ENCODE measurements at places on chromosomes 16 and 17.

- DNase-seq: no peak
Observed at GRCh38 chr16:74847202-74847601, 72.6 kb upstream of the FA2H start.

GRCh38 chr16:65244787-65245186 lies 122.9 kb upstream of the CDH11 start:
- no peak for DNase-seq

DNA sequence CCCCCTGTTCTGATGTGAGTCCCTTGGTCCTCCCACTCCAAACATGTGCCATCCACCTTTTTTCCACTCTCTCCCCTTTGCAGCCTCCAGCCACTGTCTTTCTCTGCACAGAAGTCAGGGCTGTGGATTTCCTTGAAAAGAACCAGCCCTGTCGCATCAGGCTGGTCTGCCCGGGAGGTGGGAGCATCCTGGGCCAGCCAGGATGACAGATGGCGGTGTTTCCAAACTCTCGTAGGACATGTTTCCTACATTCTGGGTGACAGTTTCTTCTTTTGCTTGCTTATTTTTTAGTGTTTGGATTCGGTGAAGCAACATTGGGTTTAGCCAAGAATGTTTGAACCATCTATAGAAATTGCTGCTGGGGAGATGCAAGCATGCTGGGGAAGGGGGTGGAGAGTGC lies 100.8 kb downstream of the CCDC182 start:
- no peak for DNase-seq

GRCh38 chr17:8844229-8845218 lies 22.9 kb downstream of the PIK3R6 start:
- no peak for DNase-seq

DNA sequence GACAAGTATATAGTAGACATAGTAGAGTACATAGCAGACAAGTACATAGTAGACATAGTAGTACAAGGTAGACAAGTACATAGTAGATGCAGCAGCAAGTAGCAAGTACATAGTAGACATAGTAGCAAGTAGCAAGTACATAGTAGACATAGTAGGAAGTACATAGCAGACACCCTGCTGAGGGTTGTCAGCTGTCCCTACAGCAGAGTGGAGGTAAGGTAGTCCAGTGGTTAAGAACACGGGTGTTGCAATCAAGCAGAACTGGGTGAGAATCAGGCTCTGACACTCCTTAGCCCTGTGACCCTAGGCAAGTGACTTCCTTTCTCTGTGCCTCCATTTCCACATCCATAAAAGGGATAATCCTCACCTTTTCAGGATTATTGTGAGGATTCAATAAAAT lies 94.7 kb downstream of the NOG start:
- no peak for DNase-seq

DNA sequence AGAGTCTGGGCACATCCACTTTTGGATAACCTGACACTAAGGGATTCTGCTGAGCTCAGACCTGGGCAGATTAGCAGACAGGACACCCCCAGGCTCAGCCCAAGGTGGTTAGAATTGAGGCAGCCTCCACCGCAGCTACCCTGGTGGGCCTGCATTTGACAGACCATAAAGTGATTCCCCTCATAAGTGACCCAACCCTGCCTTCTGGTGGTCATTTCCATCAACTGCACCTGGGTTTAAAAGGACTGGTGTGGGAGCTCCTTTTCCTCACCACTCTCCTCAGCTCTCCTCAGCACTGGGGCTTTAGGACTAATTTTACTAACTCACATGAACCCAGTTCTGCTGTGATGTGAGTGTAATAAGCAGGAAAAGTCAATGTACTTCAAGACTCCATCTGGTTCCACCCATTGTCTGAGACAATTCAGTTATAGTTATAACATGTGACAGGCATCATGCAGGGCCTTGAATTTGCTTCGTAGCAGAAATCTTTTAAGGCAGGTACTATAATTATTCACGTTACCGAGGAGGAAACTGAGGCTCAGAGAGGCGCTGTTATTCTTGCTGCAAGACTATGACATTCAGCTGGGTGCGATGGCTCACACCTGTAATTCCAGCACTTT lies 42.5 kb downstream of the MYH3 start:
- peak; percentile 35 for DNase-seq

- no peak for DNase-seq
Observed at GRCh38 chr17:48104440-48104839, 3.1 kb upstream of the SNX11 start.

- no peak for DNase-seq
Observed at GRCh38 chr16:89370601-89371000, 119.8 kb downstream of the ANKRD11 start.

- no peak for DNase-seq
Observed at GRCh38 chr17:57197466-57198071, 58.8 kb upstream of the MSI2 start.

DNA sequence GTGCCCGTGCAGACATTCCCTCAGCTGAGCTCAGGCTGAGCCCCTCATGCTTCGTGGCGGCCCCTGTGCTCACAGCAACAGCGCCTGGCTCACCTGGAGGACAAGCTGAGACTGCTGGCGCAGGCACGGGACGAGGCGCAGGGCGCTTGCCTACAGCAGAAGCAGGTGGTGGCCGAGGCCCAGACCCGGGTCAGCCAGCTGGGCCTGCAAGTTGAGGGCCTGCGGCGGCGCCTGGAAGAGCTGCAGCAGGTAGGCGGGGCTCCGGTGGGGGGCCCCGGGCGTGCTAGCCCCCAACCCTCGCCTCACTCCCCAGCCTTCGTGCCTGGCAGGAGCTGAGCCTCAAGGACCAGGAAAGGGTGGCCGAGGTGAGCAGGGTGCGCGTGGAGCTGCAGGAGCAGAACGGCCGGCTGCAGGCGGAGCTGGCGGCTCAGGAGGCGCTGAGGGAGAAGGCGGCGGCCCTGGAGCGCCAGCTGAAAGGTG lies 1.4 kb upstream of the RAC3 start:
- DNase-seq: no peak

DNA sequence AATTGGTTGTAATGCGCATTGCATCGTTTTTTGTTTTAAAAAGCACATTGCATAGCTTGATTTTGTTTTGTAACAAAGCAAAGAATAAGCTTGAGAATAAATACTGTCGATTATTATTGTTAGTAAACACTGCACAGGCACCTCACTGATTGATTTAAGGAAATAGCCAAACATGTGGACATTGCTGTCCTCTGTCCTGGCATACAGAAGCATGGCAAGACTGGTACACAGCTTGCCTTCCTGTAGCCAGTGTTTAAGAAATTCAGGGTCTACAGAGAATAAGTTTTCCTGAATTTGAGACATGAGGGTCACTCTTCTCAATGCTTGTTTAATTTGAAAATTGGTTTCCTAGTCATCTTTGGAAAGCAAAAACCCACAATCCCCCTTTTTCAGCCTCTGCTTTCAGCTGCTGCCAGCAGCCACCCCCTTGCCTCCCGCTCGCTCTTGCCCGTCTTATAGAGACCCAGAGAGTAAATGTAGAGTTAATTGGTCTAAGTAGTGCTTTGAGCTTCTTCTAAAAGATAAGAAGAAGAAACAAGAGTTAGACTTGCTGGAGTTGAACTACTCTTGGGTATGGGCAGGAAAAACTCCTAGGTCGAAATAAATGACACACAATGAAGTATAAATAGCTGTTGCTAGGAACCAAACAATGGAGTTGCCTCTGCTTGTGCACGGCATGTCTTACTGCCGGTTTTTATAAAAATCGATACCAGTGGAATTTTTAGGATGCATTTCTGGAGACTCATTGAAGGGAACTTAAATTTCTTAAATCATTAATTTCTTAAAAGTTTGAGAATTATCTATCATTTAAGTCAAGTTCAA lies 116.6 kb downstream of the MRTFB start:
- DNase-seq: no peak

DNA sequence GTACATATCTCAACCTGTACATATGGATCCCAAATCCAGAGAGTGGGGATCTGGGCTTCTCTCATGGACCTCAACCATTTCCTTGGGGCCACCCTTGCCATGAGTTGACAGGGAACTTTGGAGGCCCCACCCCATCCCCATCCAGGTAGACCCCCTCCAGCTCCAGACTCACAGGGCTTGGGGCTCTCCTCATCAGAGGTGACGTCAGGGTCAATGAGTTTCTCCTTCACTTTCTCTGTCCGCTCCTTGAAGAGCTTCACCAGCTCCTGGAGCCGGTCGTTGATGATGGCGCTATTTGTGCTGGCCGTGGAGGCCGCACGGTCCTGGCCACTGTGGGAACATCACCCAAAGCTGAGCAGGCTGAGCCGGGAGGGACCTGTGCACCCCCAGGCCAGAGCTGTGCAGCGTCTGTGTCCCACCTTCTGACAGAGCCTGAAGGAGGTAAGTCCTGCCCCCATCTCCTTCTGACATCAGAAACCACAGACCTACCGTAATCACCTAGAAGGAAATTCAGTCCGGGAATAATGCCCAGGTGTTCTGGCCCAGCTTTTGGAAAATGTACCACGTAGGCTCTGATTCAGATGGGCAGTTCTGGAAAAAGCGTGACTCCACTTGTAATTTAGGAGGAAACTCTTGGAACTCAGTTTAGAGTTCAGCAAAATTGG lies 50.6 kb downstream of the CNGB1 start:
- no peak for DNase-seq

GRCh38 chr16:66858740-66859396 lies 14.7 kb downstream of the CA7 start:
- peak; percentile 42 for DNase-seq

DNA sequence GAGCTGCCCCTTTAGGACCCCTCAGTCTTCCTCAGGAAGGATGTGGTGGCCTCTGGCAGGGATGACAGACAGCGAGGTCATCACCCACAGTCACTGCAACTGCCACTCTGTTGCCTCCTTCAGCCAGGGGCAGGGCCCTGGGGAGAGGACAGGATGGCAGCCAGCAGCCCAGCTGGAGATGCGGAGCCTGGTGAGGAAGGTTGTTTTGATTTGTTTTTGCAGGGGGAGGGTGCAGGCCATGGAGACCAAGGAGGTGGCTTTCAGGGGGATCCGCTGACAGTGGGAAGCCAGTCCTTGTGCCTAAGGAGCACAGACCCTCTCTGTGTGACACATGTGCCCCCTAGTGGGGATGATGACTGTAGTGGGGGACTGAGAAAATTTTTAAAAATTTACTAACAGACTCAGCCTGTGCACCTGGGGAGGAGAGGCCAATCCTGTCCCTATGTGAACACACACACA lies 7.4 kb downstream of the PRCD start:
- DNase-seq: peak; percentile 57

DNA sequence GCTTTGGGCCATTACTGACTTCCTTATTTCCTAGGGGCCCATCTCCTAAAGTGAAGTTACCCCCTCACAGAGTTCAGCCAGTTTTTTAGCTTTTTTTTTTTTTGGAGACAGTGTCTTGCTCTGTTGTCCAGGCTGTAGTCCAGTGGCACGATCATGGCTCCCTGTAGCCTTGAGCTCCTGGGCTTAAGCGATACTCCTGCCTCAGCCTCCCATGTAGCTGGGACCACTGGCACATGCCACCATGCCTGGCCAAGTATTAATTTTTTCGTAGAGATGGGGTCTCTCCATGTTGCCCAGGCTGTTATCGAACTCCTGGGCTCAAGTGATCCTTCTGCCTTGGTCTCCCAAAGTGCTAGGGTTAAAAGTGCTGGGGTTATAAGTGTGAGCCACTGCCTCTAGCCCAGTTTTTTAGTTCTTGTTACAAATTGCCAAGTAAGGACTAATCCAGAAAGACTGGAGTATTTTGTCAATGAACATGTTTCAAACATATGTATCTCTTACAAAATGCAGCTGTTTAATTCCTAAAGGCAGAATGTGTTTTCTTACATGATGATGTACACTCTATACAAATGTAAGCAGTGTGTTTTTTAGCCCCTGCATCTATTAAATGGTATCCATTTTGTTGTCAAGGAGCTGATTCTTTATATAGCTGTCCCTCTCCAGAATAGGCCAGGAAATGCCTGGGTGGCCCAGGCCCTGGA lies 49.1 kb upstream of the IL34 start:
- no peak for DNase-seq

DNA sequence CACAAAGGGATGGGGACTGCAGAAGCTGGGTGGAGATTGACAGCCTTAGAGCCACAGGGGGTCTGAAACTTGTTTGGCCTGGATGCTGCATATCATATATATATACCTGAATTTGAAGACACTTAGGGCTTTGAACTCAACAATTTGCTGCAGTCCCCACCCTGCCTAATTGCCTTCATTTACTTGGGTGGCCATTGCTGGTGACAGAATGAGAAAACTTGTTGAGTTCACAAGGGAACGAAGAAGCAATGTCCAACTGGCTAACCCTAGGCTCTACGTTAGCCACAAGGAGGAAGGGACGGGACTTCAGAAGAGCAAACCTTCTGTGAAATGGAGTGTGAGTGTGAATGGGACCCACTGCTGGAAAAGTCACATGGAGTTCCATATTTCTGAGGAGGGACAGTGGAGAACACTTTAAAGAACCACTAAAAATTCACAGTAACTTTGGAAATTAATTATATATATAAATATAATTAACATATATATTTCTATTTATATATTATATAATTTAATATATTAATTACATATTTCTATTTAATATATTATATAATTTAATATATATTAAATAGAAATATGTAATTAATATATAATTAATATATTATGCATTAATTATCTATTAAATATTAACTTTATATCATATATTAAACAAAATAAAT lies 215.3 kb upstream of the SOX9 start:
- DNase-seq: no peak

GRCh38 chr17:36935671-36936454 lies 1.4 kb upstream of the LHX1 start:
- peak; percentile 74 for DNase-seq

DNA sequence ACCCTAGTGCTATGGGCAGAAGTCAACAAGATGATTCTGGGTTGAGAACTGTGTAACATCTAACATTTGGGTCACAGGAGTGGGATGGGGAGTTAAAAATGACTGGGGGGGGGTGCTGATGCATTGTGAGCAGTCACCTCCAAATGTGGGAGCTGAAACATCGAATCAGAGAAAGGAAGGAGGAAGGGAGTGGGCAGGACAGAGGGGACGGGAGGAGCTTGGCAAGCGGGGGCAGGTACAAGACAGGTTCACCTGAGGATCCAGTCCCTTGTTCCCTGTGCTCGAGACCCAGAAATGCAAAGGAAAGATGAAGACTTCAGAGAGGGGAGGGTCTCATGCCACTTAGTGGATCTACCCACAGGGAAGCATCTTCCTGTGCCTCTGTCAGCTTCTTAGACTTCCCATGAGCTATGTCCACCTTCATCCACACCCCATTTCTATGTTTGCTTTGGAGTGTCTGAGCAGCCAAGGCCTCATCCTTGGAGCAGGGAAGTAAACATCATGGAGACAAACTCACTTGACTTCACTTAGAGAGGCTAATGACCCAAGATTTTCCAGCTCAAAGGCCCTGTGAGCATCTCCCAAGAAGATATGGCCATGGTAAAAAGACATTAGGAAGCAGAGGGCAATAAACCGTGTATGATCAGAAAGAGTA lies 20.5 kb downstream of the SMPD3 start:
- no peak for DNase-seq

DNA sequence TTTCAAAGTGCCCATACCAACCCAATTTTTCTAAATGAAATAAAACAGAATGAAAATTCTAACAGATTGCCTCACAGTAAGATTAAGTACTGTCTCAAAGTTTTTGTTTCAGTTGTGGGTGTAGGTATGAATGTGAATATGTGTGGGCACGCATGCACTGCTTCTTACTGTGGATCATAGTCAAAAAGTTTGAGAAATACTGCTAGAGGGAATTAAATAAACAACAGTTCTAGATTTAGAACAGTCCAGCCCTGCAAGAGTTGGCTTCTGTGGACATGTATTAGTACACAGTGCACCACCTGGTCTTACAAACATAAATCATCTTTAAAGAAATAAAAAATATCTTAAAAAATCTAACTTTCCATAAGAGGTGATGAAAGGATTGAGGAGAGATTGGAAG lies 8.4 kb downstream of the ZNF652 start:
- no peak for DNase-seq

- peak; percentile 34 for DNase-seq
Observed at GRCh38 chr16:55900616-55901393, 25.6 kb upstream of the CES5A start.

GRCh38 chr16:85556456-85557082 lies 56.6 kb upstream of the GSE1 start:
- DNase-seq: peak; percentile 18
